ENCODE measurements at places on chromosomes 12 and 14.

GRCh38 chr12:45305907-45306306 lies 90.0 kb downstream of the ANO6 start:
- DNase-seq, result no peak

GRCh38 chr12:123268850-123269249 lies 2.8 kb downstream of the CDK2AP1 start:
- DNase-seq, result no peak

- DNase-seq, result no peak
Observed at GRCh38 chr14:29350496-29350895, 577.2 kb downstream of the PRKD1 start.

DNA sequence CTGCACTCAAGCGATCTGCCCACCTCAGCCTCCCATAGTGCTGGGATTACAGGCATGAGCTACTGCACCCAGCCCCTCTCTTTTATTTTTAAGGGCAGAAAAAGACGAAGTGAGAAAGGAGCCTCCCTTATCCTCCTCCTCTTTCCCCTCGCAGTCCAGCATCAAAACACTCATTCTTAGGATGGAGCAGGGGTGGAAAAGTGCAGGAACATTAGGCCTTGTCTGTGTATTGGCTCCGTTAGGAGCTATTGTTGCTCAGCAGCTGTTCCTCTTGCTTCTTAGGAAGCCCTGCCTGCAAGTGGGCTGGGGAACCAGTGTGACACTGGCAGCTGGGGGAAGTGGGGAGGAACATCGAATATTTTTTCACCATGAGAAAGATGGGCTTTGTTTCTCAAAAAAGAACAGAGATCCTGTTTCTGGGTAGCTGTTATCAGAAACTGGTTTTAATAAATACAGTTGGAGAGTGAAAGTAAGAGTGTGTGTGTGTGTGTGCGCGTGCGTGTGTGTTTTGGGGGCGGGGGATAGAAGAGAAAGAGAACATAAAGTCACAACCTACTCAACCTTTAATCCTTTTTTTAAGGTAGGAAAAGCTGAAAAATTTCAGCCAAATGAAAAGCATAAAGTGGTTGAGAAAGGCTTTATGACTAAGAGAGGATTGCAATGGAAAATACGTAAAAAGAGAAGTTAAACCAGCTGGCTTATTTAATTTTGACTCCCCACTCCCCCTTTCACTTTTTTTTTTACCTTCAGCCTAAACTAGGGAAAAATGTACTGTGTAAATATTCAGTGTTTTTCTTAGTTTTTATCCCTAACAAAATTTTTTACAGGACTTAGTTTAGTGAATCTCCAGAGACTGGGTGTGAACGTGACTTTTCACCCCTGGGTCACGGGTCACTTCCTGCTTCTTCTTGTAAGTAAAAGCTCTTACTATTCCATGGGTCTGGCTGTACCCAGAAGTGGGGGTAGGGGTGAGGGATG lies 197.2 kb upstream of the PLEKHG7 start:
- peak; percentile 34 for DNase-seq

DNA sequence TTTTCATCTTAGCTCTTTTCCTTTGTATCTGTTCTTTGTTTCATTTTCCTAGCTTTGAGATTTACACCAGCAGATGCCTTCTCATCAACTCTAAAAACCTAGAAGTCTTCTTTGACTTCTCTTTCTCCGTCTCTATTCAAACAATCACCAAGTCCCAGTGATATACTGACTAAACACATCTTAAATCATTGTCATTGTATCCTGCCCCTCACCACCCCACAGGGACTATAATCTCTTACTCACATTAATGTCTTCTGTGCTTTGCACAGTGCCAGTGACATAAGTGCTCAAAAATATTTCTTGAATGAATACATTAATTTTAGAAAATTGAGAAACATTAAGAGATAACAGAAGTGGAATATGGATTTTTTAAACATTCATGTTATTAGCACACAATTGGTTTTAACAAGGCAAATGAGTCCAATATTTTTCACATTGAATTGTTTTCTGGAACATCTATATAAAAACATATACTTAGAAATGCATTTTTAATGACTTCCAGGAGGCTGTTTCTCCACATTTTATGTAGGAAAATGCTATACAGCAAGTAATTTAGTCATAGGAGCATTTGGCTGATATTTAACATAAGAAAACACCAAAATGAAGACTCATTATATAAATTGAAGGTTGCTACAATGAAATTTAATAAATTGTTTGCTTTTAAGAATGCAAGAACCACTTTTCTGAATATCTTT lies 472.8 kb upstream of the PRICKLE1 start:
- DNase-seq, result no peak

- no peak for DNase-seq
Observed at GRCh38 chr12:74538491-74539258, 1.0 kb downstream of the ATXN7L3B start.

DNA sequence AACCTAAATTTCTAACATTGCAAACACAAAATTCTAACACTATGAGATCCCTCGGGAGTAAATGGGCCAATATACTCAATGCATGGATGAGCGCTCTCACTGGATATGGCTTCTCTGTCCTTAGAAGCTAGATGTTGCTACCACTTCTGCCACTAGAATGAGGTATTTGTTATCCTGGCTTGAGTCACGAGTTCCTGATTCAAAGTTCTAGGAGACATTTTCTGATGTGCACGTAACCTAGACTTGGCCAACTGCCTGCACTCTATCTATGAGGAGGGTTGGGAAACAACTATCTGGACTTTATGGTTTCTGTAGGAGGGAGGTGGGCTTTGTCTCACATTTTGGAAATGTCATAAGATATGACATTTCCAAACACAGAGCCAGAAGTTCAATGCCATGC lies 37.6 kb downstream of the FERMT2 start:
- DNase-seq, result no peak

All from NCI-H1092 (cell line).